ENCODE measurements at places on chromosomes 2 and 18.

- DNase-seq = no peak
Measured at GRCh38 chr18:73669297-73669696, 478.3 kb downstream of the FBXO15 start.

DNA sequence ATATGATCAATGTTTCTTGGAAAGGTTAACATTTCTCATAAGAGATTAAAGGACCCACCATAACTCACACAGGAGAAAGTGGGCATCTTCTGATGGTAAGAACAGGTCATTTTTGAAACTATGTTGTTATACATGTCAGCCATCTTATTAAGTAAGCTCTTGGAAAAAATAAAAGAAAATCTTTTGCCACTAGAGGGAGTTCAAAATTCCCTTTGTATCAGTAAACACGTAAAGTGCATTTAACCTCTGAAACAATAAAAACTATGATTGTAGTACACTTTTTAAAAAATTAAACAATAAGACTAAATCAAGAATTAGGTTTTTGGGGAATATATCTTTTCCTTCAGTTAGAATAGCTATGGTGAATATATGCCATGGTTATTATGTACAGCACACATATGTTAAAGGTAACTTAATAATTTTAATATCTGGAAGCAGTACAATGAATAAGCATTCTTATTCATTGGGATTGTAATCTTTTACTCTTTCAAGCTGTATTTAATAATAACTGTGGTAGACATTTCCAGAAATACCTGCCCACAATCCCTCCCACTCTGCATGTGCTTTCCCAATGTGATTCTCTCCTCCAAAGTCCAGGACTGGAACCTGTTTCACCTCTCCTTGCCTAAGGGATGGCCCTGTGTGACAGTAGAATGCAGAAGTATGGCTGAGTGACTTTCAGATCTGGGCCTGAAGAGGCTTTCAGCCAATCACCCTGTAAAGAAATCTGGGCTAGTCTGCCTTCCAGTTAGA lies 64.2 kb downstream of the RBMS1 start:
- DNase-seq = no peak

DNA sequence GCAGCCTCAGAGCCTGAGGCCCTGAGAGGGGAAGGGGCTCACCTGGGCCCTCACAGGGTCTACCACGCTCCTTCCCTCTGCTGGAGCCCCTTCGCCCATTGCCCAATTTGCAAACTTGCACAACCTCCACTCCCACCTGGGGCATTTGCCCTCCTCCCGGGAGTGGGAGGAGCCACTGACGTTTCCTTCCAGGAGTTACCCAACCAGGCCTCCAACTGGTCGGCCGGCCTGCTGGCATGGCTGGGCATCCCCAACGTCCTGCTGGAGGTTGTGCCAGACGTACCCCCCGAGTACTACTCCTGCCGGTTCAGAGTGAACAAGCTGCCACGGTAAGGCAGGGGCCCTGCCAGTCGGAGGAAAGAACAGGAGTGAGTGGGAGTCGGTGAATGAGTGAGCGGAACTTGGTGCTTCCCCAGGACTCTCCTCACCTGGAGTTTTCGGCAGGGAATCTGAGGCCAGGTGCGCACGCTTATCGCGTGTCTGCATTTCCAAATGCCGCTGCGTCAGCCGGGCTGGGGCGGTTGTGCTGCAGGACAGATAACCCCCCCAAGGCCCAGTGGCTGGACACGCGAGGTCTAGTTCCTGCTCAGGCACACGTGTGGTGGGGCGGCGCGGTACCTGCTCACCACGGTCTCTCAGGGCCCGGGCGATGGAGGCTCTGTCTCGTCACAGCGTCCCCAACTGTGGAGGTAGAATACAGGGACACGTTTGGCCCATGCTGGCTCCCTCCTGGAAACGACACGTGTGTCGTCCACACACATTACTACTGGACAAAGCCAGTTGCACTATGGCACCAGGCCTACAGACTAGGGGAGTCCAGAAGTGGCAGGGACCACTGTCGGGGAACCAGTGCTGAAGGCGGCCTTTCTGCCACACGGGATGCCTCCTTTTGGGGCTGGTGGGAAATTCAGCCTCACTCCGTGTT lies 11.7 kb downstream of the ANO7 start:
- no peak for DNase-seq

DNA sequence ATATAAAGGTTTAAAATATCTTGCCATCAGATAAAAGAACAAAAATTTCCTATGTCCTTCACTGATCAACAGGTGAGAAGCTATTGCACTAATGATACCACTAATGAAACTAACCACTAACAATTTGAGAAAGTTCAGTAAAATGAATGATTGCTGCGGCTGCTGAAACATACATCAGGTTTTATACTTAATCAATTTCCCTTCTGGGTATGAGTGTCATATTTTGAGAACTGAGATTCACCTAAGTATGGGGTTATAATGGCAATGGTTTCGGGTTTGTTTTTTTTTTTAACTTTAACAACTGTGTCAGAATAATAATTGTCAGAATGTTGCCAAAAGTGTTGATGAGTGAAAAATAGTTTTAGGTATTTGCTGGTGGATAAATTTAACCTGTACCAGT lies 151.3 kb upstream of the SLC39A10 start:
- no peak for DNase-seq

DNA sequence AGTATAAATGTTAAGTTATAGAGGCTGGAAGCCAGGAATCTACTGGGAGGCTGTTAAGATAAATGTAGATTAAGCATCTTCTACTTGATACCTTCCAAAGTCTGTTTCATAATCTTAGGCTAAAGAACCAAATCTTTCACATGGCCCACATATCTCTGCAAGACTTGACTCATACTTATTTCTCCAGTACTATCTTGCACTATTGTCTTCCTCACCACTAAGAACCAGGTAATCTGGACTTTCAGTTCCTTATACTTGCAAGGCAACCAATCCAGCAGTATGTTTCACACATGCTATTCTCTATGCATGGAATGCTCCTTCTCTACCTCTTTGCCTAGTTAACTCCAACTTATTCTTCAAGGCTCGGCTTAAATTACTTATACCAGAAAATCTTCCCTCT lies 62.2 kb downstream of the RBMS1 start:
- no peak for DNase-seq

DNA sequence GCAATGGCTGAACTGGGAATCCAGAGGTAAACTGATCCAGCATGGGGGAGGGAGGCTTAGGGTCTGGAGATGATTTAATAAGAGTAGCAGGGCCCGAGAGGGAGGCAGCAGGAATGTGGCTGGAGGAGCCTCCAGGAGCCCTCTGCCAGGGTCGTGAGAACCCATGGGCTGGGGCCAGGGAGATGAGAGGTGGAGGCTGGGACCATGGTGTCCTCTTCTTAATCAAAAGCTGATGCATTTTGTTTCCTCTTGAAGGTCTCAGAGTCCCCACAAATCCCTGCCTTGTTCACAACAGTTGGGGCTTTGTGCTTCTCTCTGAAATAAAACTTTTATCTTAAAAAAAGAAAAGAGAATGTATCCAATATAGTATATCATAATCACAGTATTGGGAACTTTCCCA lies 123.7 kb upstream of the ZNF516 start:
- no peak for DNase-seq

DNA sequence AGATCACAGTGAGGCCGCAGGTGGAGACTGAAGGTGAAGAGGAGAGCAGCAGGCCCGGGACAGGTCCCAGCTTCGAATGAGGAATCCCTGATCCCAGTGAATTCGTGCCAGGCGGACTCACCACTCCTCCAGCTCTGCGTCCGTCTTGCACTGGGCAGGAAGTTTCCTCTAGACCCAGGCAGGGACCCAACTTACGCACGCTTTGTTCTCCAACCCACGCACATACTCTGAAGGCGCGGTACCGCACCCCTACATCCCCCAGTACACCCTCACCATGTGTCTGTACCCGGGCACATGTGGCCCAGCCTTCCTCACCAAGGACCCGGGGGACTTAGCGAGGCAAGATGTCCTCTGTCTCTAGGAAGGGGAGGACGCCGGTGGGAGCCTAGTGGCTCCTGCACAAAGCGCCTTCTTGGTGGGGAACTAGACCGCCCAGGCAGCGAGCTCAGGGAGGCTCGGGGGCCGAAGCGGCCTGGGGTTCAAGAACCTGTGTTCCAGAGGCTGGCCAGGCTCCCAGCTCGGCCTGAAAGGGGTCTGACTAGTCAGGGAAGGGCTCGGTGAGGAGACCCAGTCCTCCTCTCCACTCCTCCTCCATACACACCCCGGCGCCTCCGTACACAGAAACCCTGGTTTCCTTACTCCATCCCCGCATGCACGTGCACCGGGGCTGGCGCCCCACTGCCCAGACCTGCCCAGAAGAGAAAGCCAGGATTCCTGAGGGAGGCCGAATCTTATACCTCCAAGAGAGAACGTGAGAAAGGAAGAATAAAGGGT lies 38.3 kb upstream of the ATP6V1B1 start:
- no peak for DNase-seq

- DNase-seq = no peak
Measured at GRCh38 chr2:46530639-46531038, 51.3 kb downstream of the TMEM247 start.

DNA sequence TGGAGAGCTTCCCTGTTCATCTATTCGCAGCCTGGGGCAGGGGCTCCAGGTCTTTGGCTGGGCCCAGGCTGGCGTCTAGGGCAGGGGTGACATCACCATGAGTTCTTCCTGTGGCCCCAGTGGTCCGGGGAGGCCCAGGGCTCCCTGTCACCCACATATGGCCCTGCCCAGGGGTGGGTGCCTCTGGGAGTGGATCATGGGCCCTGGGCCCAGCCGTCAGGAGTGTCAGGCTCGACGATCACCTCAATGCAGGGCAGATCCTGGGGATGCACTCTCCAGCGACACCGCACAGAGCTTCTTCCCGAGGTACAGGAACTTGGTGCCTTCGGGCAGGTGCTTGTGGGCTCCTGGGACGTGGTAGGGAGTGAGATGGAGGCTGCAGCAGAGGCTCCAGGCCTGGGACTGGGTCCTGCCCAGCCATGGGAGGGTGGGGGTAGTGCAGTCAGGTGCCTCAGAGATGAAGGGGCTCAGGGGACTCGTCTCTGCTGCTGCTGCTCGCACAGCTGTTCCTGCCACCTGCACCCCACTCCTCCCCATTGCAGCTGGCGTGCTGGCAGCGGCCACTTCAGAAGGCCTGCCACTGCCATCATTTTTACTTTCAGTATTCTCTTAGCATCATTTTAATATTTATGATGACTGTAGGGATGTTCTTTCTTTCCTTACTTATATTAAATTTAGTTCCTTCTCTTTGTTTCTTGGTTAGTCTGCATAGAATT lies 196.0 kb upstream of the VRK2 start:
- DNase-seq = no peak

GRCh38 chr2:174717916-174718315 lies 46.4 kb downstream of the CHRNA1 start:
- DNase-seq = no peak

DNA sequence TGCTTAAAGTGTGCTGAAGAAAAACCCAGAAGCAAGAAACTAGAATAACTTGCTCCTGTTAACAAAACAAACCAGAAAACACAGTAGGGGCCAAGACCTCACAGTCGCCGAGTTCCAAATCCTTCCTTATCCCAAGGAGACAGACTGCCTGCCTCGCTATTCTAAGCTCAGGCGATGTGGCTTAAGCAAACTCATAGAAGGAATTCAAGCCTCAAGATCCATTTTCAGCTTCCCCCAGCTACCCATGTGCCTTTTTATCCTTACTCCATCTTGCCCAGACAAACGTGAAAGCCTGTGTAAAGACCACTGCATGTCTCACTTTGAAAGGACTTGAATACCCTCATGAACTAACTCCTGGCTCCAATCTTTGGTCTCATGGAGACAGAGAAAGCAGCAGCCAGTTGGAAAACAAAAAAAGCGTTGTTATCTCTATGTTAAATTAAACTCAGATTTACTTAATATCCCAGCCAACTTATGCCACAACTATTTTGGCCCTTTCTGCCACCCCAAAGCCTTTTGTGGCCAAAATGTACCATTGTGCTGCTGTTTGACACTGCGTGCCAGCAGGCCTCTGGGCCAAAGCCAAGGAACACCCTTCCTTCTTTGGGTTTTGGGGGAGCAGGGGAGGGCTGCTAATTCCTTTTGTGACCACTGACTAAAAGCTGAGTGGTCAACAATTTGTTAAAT lies 123.2 kb upstream of the FZD5 start:
- no peak for DNase-seq

GRCh38 chr2:65072181-65072970 lies 16.2 kb downstream of the CEP68 start:
- DNase-seq = no peak

GRCh38 chr2:10286216-10287037 lies 16.3 kb upstream of the HPCAL1 start:
- no peak for DNase-seq

DNA sequence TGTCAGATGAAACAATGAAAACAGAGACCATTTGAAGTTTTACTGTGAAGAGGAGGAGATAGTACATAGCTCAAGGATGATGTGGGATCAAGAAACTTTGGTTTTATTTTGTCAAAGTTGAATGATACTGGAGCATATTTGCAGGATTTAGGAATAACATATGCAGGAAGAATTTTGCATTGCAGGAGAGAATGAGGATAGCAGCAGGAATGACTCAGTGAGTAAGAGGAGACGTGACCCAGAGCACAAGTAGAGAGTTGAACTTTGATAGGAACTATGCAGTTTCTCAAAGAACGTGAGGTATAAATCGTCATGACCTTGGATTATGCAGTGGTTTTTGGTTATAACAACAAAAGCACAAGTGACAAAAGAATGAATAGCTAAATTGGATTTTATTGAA lies 47.7 kb downstream of the MAPRE2 start:
- DNase-seq = no peak

DNA sequence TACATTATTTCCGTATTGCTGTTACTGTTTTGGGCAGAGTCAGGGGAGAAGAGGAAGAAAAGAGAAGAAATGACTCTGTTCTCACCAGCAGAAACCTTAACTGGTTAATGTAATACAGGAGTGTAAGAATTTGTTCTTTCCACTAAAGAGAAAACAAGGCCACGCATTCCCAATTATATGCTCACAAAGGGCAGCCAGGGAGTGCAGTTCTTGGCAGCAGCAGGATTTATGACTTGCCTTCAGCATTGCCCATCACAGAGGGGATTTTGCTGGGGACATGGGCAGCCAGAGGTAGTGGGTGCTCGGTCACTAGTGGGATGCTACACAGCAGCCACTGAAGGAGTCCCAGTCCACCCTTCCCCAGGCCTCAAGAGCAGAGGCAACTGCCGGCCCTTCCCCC lies 18.4 kb downstream of the MREG start:
- no peak for DNase-seq

DNA sequence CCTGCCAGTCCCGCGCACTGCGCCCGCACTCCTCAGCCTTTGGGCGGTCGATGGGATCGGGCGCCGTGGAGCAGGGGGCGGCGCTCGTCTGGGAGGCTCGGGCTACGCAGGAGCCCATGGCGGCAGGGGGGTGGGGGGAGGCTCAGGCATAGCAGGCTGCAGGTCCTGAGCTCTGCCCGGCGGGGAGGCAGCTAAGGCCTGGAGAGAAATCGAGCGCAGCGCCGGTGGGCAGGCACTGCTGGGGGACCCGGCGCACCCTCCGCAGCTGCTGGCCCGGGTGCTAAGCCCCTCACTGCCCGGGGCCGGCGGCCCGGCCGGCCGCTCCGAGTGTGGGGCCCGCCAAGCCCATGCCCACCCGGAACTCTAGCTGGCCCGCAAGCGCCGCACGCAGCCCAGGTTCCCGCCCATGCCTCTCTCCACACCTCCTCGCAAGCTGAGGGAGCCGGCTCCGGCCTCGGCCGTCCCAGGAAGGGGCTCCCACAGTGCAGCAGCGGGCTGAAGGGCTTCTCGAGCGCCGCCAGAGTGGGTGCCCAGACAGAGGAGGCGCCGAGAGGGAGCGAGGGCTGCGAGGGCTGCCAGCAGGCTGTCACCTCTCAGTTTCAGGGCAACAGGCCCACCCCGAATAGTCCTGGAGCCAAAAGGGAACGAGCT lies 74.1 kb downstream of the PSMG2 start:
- DNase-seq = no peak
